ENCODE measurements at places on chromosomes 7 and 10.

- no peak for DNase-seq
These were observed 352.7 kb downstream of the DNAJB6 start for GRCh38 chr7:157689269-157690057.

DNA sequence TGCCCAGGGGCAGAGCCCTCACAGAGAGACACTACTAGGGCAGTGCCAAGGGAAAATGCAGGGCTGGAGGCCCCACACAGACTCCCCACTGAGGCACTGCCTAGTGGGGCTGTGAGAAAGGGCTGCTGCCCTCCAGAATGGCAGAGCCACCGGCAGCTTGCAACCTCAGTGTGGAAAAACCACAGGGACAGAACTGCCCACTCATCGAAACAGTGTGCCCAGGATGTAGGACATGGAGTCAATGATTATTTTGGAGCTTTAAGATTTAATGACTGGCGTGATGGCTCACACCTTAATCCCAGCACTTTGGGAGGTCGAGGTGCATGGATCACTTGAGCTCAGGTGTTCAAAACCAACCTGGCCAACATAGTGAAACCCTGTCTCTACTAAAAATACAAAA is 27.5 kb upstream of the MSS51 start:
- DNase-seq = no peak

GRCh38 chr10:101579516-101579870 is 8.6 kb downstream of the POLL start:
- DNase-seq = no peak

DNA sequence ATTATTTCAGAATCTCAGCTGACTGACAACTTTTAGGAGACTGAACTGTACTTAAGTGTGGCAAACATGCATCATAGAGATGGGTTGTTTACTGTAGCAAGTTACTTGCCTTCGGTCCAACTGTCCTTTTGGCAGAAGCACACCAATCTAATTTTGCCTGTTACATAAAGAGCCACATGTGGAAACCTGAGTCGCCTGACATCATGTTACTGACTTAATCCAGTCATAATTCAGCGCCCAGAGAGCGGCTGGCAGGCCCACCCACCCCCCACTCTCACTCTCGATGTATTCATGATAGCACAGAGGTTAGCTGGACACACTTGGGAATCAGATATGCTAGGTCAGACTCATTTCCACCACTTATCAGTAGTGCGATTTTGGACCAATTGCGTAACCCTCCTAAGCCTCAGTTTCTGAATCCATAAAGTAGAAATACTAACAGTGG is 57.3 kb upstream of the CAPZA2 start:
- no peak for DNase-seq

DNA sequence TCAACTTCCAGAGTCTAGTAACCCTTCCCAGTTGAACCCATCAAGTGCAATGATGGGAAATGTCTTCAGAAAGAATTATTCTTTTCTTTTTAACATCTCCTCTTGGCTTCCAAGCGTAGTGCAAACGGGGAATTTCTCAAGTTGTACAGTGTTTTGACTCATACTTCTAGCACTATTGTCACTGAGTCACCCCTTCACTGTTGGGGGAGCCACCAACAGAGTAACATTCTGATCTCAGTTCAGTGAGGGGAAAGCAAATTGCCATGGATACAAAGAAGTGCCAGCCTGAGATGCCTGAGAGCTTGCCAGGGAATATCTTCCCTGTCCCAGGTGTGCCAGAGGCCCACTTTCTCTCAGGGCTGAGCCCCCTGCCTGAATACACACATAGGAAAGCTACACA is 31.0 kb downstream of the CYP3A5 start:
- no peak for DNase-seq

- DNase-seq = no peak
These were observed 3.3 kb downstream of the GOLGA7B start for GRCh38 chr10:97852840-97853405.

DNA sequence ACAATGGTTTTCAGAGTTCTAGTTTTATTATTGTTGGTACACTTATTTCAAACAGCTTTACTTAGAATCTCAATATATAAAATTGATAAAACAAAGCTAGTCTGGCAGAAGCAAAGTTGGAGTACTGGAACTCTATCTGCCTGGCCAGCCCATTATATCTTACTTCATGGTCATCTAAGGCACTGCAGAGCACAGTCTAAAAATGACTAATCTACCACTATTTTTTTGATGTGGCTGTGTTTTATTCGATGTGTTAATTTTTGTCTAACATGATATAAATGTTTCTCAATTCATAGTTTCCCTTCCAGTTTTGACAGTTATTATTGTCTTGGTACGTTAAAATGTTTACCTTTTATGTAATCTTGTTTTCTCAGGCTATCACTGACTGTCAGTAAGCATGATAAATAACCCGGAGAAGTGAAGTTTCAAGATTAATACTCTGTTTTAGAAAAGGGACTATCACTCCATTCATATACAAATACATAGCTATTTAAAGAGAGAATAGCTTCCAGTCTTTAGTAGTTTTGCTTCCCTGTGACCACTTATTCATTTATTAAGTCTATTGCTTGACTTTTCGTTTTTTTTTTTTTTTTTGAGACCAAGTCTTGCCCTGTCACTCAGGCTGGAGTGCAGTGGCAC is 60.6 kb upstream of the CSTF2T start:
- no peak for DNase-seq

DNA sequence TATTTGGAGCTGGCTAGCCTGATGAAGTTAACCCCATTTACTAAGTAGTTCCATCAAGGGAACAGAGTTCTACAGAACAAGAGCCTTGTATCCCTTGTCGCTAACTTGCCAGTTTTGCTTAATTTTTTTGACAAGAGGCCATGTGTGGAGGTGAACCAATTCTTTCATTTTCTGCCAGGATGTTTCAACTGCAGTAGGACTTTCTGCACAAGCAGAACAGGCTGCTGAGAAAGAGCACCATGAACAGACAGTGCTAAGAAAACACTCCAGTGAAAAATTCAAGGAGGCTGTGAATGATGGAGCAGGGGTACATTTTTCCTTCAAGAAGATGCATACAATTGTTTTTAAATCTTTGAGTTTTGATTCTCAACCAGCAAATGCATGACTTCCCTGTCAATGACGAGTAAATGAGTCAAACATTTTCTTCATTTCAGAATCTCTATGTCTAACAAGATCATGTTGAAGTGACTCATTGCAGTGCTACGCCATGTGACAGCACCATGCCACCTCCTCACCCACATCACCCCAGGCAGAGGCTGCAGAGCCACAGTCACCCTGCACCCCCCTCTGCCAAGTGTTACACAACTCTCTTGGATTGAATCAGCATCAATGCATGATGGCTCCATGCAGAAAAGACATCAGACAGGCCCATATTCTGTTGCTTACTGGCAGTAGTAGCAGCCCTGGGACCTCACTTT is 193.1 kb downstream of the COBL start:
- no peak for DNase-seq

DNA sequence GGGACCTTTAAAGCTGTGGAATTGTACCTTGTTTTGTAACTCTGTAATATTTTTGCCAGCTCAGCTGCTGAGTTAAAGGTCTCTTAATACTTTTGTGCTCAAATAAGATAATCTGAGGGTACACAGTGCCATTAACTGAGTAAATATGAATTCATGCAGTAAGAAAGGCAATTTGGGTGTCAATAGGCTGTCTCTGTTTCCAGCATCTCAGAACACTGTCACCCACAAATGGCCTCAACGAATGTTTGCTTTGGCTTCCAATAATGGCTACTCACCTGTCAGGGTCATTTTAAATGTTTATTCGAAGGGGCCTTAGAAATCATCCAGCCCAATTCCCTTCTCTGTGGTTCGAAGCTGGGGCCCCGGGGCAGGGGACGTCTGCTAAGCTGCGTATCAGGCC is 225.4 kb downstream of the ZMYND11 start:
- DNase-seq = no peak

- DNase-seq = no peak
These were observed 60.7 kb downstream of the ZMIZ1 start for GRCh38 chr10:79129361-79129997.

- no peak for DNase-seq
These were observed 34.8 kb downstream of the DNAJB9 start for GRCh38 chr7:108604307-108605077.

DNA sequence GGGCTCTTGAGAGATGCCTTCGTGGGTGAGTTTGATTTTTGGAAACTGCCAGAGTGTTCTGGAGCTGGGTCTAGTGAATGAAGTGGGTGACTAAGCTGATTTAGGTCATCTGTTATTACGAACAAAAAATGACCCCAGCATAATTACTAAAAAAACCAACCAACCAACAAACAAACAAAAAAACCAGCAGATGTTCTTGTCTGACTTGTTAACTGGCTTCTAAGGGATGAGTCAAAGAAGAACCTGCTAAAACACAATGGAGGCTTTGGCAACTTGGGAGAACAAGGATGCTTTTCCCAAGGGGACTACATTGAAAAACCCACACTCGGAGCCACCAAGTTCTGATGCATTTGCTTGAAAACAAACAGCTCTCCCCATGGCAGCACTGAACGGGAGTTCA is 11.5 kb downstream of the TACR2 start:
- no peak for DNase-seq

DNA sequence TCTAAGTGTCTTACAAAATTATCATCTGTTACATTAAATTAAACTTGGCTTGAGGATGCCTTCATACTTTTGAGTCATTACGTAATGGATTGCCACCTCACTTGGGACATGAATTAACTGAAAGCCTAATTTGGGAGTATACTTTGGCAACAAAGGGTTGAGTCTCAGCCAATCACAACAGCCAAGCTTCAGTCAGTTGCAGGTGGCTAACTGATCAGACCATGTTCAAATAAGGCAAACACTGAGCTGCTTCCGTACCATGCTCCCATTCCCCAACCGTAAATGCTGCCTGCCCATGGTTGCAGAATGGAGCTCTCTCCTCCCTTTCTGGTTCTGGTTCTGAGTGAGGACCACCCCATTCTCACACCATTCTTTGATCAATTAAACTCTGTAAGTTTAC is 92.9 kb upstream of the STK17A start:
- no peak for DNase-seq

- DNase-seq = no peak
These were observed 68.8 kb upstream of the DNAJB6 start for GRCh38 chr7:157267956-157268355.

All from stimulated activated CD4-positive, alpha-beta T cell treated with anti-CD3 and anti-CD28 coated beads, Interleukin-15, amount 100 ng/mL, for 1 hour (primary cell).